ENCODE measurements at places on chromosomes 1 and 21. TPM values are rescaled to one million over a fixed set of nuclear protein-coding genes. Genes with fewer than 3 reads are reported as not detected.

SPRR4 gene
- not detected for total RNA-seq

CFAP141 gene
- total RNA-seq: not detected

PGBD5 gene
- 0.86 TPM for total RNA-seq

CNIH3 gene
- not detected for total RNA-seq

MAD2L2 gene
- 130 TPM for total RNA-seq

TRAF5 gene
- total RNA-seq: 3.5 TPM

KANK4 gene
- total RNA-seq: not detected

FAM177B gene
- total RNA-seq: not detected

LCE1C gene
- not detected for total RNA-seq

FCAMR gene
- not detected for total RNA-seq

URB1 gene
- 14.4 TPM for total RNA-seq

S100A2 gene
- total RNA-seq: 2.3 TPM

SERPINC1 gene
- not detected for total RNA-seq
